SJCRH30 (cell line): ENCODE measurements at places on chromosomes 12 and 14.

- DNase-seq: peak; percentile 23
These were observed 2.6 kb downstream of the MYF6 start for GRCh38 chr12:80709811-80710726.

- DNase-seq: no peak
These were observed 330.8 kb upstream of the SOX5 start for GRCh38 chr12:24280056-24280842.

DNA sequence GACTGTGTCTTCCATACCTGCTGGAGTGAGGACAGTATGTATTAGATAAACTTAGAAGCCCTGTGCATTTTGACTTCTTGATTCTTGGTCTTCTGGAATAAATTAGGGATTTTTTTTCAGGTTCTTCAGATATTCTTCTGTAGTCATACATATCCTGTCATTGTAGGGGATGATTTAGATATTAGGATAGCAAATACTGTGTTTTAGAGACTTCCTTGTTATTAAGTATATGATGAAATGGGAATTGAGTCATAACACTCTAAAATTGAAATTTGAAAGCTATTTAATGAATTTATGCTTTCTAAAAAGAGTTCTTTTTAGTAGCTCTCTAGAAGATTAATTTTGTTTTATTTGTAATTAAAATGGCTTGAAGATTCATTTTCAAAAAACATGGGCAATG is 371.5 kb upstream of the RGS6 start:
- no peak for DNase-seq

DNA sequence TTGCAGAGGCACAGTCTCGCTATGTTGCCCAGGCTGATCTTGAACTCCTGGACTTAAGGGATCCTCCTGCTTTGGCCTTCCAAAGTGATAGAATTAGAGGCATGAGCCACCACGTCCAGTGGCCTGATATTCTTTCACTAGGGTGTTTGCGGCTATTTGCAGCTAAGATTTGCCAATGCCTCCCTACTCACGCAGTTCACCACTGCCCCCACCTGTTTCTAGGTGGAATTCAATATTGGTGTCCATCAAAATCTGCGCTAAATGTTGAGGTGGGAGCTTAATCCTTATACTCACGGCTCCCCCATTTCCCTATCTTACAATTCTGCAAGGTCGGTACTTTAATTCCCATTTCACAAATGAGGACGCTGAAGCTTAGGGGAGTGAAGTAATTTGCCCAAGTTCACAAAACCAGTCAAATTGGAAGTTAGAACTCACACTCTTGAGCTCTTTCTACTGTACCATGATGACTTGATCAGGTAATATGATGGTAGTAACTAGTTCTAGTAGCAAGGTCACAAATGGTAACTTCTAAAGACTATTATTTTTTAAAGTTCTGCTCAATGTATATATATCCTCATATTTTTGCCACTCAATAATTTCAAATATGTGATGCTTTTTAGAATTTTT is 22.1 kb upstream of the LRRC9 start:
- DNase-seq: peak; percentile 35

- DNase-seq: no peak
These were observed 313.6 kb downstream of the ZFP36L1 start for GRCh38 chr14:68479247-68479646.

GRCh38 chr14:61386173-61386772 is 64.9 kb downstream of the PRKCH start:
- no peak for DNase-seq

DNA sequence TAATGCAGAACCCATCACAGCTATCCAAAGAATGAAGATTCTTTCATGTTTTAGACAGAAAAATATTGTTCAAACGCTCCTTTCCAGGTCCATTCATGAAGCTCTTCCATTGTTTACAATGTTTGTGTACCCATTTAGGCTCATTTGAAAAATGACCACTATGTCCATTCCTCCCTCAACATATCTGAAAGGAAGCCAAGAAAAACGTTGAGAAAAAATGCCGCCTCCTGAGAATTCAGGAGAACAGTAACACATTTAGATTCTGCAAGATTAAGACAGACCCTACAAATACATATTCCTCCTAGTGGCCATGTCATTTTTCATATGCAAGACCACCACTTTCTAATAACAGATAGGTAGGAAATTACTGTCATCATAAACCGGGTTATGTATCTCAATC is 124.4 kb downstream of the SLC25A21 start:
- DNase-seq: no peak

- DNase-seq: peak; percentile 73
These were observed 56.4 kb downstream of the PITPNM2 start for GRCh38 chr12:123094349-123095077.

DNA sequence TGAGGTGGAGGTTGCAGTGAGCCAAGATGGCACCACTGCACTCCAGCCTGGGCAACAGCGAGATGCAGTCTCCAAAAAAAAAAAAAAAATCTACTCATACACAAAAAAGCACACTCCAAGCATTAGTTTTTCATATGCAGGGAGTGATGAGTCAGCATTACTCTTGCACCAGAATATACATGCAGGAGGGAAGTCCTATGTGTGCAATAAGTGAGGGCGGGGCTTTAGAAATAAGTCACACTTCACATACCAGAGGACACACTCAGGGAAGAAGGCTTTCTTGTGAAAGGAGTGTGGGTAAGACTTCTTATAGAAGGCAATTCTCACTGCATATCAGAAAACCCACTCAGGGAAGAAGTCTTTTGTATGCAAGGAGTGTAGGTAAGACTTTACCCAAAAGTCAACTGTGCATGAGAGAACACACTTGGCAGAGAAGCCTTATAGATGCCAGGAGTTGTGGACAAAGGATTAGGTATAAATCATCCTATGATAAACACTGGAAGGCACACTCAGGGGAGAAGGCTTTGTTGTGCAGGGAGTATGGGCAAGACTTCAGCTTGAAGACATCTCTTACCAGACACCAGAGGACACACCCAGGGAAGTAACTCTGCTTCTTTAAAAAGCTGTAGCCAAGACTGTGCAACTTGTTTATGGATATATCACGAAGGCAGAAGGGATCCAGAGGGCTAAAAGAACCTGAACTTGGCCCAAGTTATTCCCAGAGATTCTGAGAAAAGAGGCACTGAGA is 50.5 kb downstream of the ATF7 start:
- DNase-seq: no peak

- no peak for DNase-seq
These were observed 3.3 kb downstream of the NKX2-1 start for GRCh38 chr14:36516719-36517241.

GRCh38 chr14:103456167-103456835 is 66.3 kb downstream of the CKB start:
- DNase-seq: no peak

DNA sequence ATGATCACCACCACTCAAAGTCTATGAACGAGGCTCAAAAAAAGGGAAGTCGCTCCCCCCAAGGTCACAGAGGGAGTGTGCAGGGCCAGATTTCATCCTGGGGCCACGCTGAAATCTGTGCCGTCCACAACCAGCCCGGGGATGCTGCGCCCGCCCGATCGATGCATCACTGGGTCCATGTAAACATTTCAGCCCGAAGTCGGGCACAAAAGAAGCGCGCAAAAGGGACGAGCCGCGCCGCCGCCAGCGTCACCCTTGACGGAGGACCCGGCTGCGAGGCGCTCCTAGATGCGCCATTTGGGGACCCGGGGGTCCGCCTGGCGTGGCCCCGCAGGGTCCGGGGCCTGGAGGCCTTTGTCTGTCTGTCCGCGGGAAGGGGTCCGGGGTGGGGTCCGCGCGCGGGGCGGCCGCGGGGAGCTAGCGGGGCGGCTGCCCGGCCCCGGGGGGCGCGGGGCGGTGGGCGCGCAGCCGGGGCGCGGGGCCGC is 503 bp downstream of the FBXO21 start:
- peak; percentile 27 for DNase-seq

GRCh38 chr14:90518941-90519256 is 122.1 kb downstream of the CALM1 start:
- DNase-seq: peak; percentile 56

DNA sequence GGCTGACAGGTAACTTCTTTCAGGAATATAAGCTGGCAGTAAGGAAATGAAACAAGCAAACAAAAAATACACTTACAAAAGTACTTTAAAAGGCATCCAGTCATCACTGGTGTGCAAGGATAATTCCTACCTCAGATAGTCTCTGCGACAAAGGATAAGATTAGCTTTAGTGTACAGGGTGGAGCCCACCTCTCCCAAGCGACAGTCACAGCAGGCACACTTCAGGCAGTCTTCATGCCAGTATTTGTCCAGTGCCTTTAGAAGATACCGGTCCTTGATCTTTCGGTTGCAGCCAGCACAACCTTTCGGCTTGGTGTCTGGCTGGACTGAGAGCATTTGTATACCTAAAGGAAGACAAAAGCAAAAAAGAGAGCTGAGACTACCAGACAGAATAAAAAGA is 5.4 kb downstream of the LMO3 start:
- DNase-seq: no peak
